HFFc6 (cell line): ENCODE measurements at places on chromosomes 11 and 22. TPM values are rescaled to one million over a fixed set of nuclear protein-coding genes. Genes with fewer than 3 reads are reported as not detected.

Gene OR4C11
- total RNA-seq = not detected in 2 replicates

DNA sequence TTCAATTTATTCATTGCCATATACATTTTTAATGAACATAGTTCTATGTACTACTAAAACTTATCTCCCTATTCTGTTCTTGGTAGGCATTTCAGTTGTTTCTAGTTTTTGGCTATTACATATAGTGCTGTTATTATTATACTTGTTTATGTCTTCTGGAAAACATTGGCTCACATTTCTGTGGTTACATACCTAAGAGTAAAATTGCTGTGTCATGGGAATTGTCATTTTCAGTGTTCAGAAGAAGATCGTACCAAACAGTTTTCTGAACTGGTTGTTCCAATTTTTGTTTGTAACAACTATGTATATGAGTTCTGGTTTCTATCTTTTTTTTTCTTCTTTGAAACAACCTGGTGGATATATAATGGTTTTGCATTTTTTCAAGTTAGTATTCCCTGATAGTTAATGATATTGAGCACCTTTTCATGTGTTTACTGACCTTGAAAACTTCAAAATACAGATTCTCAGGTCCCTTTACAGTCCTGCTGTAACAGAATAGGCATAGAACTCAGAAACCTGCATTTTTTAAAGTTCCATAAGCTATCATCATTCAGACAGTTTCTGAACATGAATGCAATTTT lies 230.7 kb downstream of the JRKL start:
- H3K36me3 ChIP-seq = no peaks in the 10 kb centered on the region
- no peaks in the 10 kb centered on the region for H3K4me1 ChIP-seq
- no peak overlapping the region for H3K27ac ChIP-seq
- DNase-seq = no peak

DNA sequence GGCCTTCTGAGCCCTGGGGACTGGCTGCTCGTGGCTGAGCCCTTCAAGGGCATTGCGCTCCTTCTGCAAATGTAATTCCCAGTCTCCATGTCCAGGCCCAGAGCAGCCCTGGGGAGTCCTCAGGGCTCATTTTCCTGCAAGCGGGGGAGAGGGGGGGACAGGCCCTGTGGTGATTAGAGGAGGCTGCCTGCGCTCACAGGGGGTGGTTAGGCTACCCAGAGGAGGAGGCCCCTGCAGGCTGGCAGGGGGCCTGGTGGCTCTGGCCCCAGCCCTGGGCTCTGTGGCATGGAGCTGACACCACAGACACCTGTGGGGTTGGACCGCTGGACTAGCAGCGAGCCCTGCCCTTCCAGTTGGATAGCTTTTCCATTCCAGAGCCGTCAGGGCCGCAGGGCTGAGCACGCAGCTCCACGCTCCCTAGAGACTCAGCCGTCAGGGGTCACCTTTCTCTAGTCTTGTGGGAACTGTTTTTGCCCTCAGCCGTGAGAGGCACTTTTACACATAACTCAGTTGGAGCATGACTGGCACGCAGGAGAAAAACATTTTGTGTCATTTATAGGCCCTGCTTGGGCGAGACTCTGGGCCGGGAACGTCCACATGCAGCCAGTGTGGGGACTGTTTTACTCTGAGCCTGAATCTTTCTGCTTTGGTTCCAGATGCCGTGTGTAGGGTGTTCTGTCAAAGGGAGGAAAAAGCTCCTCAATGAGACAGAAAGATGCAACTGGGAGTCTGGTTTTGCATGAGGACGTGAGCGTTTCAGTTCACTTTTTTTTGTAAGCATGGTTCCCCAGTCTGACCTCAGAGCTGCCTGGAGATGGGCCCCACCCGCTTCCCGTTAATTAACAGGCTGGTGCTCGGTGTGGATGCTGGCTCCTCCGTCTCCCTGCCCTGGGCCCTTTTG lies 58.1 kb downstream of the LRP5 start:
- H3K27me3 ChIP-seq = peaks cover 17% of the 10 kb centered on the region
- H3K4me1 ChIP-seq = peaks cover 21% of the 10 kb centered on the region
- no peak overlapping the region for H3K4me3 ChIP-seq

Gene P2RY6
- 0.54 to 2.3 TPM (median 1.5 TPM) in 3 replicates for total RNA-seq

DNA sequence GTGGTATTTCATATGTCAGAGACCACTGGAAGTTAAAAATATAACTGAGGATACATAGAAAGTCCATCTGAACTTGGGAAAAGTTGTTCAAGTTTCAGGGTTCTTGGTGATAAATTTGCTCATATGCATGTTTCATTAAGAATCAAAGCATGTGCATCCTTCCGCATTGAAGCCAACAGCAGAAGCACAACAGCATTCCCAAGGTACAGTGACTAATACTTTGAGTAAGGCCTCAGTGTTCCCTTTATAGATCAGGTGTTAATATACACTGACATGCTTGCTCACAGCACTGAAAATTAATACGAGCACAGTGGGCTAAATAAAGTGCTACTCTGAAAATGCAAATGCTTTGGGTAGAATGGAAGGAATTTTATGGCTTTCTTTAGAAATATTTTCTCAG lies 691.1 kb downstream of the METTL15 start:
- H3K4me1 ChIP-seq = peaks cover 64% of the 10 kb centered on the region; the same call in 1 of the 2 replicates
- H3K27me3 ChIP-seq = no peaks in the 10 kb centered on the region
- DNase-seq = no peak

DNA sequence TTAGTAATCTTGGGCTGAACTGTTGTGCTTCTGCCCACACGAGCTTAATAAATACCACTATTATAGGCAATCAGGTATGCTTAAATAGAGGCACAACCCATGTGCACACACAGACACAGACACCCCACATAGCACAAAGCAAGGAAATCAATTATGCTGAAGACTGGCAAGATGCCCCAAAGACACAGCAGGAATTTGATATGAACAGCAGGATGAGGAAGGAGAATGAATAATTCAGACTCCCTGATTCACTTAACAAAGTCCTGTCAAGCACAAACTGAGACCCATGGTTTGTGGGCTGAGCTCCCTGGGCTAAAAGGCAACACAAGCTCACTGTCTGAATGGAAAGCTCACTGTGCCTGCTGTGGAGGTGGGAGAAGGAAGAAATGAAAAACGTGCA lies 42.5 kb downstream of the RBFOX2 start:
- no peak overlapping the region for H3K4me3 ChIP-seq
- H3K27ac ChIP-seq = peak overlapping the region; percentile 67
- no peak for DNase-seq
- H3K4me1 ChIP-seq = no peaks in the 10 kb centered on the region; the same call in 1 of the 2 replicates

GRCh38 chr11:116257092-116257491 lies 515.7 kb downstream of the BUD13 start:
- no peak overlapping the region for H3K27ac ChIP-seq
- no peak for DNase-seq
- no peaks in the 10 kb centered on the region for H3K4me1 ChIP-seq
- H3K36me3 ChIP-seq = no peaks in the 10 kb centered on the region

Gene GAS2L1
- total RNA-seq = 39.4 to 48.8 TPM (median 43.0 TPM) in 3 replicates
